HEK293T (cell line): ENCODE measurements at places on chromosomes 12 and 14.

- DNase-seq: no peak
Observed at GRCh38 chr12:5027046-5027821, 16.4 kb upstream of the KCNA5 start.

- DNase-seq: no peak
Observed at GRCh38 chr12:89450907-89451306, 73.7 kb downstream of the GALNT4 start.

- peak; percentile 10 for DNase-seq
Observed at GRCh38 chr12:85029456-85029855, 6.6 kb downstream of the TSPAN19 start.

- DNase-seq: peak; percentile 6
Observed at GRCh38 chr14:24852312-24853060, 197.5 kb downstream of the STXBP6 start.

- no peak for DNase-seq
Observed at GRCh38 chr12:80513211-80513610, 69.2 kb downstream of the PTPRQ start.

- DNase-seq: no peak
Observed at GRCh38 chr14:104144911-104145825, 6.8 kb downstream of the KIF26A start.
